ENCODE measurements at places on chromosomes 3 and 15.

GRCh38 chr3:88150371-88150770, 612 bp downstream of the C3orf38 start:
- DNase-seq: no peak

DNA sequence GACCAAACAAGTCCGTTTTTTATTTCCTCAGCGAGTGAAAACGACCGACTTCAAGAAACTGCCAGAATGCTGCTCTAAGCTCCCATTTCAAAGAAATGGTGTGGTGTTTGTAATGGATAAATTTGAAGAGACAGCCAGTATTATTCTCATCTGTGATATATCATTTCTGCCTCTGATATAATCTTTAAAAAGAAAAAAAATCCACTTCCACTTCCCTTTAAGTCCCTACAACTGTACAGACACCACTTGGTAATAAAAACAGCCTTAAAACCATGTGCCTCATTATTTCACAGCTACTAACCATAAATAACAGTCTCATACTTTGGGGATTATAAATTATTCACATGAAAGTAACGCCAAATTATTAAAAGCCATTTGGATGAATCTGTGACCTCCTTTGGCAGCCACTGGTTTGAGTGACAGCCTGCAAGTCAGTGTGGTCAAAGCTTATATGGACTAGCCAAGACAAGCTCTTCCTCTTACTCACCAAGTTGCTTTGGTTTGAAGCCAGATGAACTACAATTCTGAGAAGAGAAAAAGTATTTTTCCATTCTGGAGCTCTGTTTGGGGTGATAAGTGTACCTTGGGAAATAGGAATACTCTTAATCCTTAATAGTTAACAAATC, 168.0 kb downstream of the SHOX2 start:
- no peak for DNase-seq

GRCh38 chr15:100740138-100740537, 137.7 kb downstream of the ASB7 start:
- DNase-seq: no peak

- DNase-seq: no peak
Measured at GRCh38 chr3:138862924-138863775, 28.4 kb upstream of the PIK3CB start.

- DNase-seq: peak; percentile 7
Measured at GRCh38 chr3:58414538-58415197, 19.0 kb downstream of the PDHB start.

GRCh38 chr3:49790626-49791411, 4.5 kb upstream of the IP6K1 start:
- DNase-seq: no peak

DNA sequence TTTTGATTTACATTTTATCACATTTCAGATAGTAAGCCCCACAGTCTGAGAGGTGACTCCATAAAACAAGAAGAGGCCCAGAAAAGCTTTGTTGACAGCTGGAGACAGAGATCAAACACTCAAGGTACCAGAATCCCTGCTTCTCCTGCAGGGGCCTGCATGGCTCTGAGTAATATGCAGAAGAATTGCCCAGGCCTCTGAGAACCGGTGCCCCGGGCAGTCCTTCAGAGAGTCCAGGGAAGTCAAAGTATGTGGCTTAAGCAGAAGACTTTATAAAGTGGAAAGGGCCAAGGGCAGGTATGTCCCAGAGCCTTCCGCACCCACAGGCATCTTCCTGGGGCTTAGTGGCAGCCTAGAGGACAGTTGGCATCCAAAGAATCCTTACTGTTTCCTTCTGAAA, 12.8 kb downstream of the ATRIP start:
- no peak for DNase-seq

- no peak for DNase-seq
Measured at GRCh38 chr15:70932397-70932796, 39.8 kb downstream of the LRRC49 start.

DNA sequence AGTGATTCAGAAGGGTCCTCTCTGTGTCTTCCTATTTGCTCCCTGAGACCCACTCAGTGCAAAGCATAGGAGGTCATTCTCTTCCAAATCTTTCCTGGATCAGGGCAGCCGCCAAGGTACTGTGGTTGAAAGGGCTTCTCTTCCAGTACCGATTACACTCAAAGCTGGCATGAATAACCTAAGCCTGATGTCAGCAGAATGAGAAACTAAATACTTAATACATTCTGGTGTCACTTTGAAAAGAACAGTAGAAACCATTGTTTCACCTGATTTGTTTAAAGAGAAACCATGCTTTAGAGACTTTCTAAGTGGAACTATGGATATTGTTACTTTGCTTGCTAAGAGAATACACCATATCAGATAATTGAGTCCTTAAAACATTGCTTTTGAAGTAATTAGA, 50.2 kb downstream of the PDHB start:
- no peak for DNase-seq

- DNase-seq: no peak
Measured at GRCh38 chr3:72232331-72232730, 447.4 kb upstream of the PROK2 start.

GRCh38 chr3:152213203-152213602, 55.5 kb upstream of the MBNL1 start:
- DNase-seq: no peak

DNA sequence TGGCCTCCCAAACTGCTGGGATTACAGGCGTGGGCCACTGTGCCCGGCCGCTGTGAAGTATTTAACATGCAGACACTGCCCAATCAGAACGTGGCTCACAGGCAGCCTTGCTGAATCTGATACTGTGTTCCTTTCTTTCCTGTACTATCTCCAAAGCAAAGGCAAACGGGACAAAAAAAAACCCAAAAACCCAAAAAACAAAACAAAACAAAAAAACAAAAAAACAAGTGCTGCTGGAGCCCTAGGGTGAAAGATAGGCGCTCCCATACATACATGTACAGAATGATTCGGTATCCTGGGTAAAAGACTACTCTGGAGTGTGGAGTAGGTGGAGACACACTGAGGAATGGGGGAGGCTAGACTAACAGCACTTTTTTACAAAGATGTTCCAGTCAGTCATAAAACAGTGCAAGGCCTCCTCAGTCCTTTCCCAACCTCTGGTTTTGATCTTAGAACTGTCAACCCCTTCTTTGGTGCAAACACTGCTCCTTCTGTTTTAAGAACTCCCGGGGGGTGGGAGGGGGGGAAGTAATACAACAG, 7.7 kb upstream of the MAP1A start:
- DNase-seq: no peak

DNA sequence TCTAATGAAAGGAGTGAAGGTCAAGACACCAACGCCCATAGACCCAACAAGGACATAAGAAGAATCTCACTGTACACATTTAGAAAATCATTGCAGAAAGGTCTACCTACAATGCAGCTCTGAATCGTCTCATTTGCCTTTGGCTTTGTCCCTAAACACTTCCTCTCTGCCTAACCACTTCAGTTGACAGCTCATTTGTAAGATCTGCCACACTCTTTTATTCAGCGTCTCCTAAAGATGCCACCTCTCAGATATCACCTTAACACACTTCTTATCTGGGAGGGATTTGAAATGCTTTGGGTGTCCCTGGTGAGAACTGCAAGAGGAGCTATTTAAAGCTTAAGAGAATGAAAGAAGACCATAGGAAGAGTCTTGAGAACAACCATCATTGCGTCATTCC, 38.7 kb downstream of the RAB27A start:
- DNase-seq: no peak

DNA sequence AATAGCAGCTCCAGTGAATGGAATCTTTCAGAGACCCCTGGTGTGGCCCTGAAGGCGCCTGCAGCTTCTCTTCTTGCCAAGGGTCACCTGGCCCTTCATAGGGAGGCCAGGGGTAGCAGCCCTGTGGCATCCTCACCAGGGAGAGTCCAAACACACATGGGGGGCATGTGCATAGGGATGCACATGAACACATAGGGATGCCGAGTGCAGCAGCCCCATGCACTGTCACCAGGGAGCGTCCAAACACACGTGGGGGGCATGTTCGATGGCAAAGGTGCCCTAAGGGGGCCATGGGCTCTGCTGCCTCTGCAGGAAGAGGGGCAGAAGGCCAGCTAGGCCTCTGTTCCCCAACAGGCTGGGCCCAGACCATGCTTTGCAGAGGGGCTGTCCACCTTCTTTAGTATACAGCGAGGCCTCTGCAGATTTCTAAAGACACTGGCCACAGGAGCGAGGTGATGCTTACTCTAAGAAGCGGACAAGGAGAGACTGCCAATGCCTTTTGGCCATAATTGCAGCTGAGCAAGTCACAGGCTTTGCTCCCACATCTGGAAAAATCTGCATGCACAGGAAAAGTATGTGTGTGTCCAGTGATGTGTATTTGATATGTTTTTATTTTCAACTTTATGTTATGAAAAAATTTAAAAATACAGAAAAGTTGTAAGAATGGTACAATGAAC, 21.0 kb downstream of the ANAPC13 start:
- DNase-seq: no peak

- no peak for DNase-seq
Measured at GRCh38 chr3:182185313-182185712, 473.6 kb downstream of the SOX2 start.

- DNase-seq: no peak
Measured at GRCh38 chr3:115084686-115085085, 62.4 kb downstream of the ZBTB20 start.

GRCh38 chr3:75129101-75129500, 514.6 kb upstream of the CNTN3 start:
- no peak for DNase-seq

DNA sequence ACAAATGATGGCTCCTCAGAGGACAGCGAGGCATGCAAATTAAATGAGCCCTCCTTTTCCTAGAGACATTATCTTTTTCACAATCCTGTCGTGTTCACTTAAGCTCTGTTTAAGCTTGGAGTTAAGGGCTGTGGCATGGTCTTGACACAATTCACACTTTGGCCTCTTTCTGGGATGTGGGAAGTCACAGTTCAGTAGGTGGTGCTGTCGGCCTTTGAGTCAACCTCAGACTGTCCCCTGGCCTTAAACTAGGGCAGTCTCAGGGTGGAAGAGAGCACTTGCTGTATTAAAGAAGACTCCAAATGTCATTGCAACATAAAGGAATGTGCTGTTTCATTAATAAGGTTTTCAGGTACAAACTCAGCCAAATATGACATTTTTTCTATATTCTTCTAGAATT, 351.0 kb downstream of the MCTP2 start:
- DNase-seq: no peak

GRCh38 chr3:34844323-34844620, 795.1 kb upstream of the ARPP21 start:
- DNase-seq: no peak

GRCh38 chr3:137032465-137033120, 74.8 kb downstream of the IL20RB start:
- peak; percentile 19 for DNase-seq

- DNase-seq: no peak
Measured at GRCh38 chr15:49148298-49148697, 7.1 kb downstream of the COPS2 start.

DNA sequence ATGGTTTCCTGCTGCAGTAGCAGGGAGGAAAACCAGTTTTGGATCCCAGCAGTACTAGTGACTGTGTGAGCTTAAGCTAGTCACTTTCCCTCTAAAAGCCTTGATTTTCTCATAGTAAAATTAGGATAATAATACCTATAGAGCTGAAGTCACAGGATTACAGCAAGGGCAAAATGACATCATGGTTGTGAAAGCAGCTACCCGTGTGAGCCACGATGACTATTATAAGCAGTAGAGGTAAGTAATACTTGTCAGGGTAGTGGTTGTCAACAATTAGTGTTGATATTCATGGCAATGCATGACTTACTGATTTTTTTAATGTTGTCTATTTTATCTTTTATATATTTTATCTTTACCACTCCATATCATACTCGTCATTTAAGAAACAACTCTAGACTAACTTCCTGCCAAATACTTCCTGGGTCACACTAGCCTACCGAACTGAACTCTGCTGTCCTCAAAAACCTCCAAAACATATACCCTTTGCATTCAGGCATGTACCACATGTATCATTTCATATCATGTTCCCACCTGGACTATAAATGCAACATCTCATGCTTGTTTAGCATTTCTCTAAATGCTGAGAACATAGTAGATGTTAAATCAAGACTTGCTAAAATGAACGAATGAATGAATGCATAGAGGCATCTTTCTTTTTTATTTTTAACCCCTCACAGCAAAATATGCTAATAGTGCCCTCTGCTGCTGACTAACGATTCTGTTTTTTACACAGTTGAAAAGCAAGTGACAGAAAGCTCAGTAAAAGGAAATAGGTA, 172.6 kb downstream of the P3H2 start:
- no peak for DNase-seq

- DNase-seq: no peak
Measured at GRCh38 chr15:77897896-77898406, 179.6 kb downstream of the TBC1D2B start.

DNA sequence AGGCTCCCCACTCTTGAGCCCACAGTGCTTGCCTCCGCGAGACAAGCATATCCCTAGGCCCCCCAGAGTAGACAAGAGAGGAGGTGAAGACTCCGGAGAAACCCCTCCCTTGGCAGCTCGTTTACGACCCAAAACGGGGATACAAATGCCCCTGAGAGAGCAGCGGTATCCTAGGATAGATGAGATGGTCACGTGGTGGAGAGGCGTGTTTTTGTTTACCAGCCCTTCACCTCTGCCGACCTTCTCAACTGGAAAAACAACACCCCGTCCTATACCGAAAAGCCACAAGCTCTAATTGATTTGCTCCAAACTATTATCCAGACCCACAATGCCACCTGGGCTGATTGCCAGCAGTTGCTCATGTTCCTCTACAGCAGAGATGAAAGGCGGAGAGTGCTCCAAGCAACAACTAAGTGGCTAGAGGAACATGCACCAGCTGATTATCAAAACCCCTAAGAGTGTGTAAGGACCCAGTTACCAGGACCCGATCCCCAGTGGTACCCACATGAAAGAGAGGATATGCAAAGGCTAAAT, 99.5 kb upstream of the OSBPL11 start:
- no peak for DNase-seq

DNA sequence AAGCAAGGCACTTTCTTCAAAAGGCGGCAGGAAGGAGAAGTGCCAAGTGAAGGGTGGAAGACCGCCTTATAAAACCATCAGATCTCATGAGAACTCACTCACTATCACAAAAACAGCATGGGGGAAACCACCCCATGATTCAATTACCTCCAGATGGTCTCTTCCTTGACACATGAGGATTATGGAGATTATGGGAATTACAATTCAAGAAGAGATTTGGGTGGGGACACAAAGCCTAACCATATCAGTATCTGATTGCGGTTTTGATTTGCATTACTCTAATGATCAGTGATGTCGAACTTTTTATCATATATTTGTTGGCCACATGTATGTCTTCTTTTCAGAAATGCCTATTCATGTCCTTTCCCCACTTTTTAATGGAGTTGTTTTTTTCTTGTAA, 549.3 kb upstream of the IL12A start:
- DNase-seq: no peak

Measured in activated CD8-positive, alpha-beta memory T cell treated with anti-CD3 and anti-CD28 coated beads for 1 hour (primary cell).